ENCODE measurements at places on chromosomes 3 and 15.

DNA sequence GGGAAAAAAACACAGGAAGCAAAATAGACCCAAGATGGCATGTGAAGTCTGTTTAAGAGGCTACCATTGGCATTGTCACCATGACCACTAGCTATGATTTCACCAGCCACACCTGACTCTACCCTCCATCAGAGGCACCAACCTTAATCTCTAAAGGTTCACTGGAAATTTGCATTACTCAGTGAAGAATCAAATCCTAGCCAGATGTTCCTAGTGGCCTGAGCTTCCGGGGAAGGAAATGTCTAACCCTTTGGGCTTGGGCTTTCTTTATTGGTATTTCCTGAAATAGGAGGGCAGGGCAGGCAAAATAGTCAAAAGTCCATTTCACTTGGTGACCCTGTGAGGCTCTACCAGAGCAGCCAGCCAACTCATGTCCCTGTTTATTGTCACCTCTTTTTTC, 110.9 kb upstream of the PHLDB2 start:
- DNase-seq, result no peak

- no peak for DNase-seq
Measured at GRCh38 chr15:41281236-41281635, 50.2 kb downstream of the CHP1 start.

GRCh38 chr3:354432-354831, 157.9 kb downstream of the CHL1 start:
- peak; percentile 8 for DNase-seq

GRCh38 chr3:82761858-82762257, 1000.4 kb upstream of the GBE1 start:
- DNase-seq, result no peak

- no peak for DNase-seq
Measured at GRCh38 chr15:78810362-78811123, 721 bp downstream of the ADAMTS7 start.

GRCh38 chr3:159872374-159873109, 116.1 kb upstream of the IL12A start:
- no peak for DNase-seq
